ENCODE measurements at places on chromosomes 7 and 10.

- H3K4me1 ChIP-seq, result peaks cover 6% of the 10 kb centered on the region
- no peak overlapping the region for H3K4me3 ChIP-seq
- DNase-seq, result no peak
These were observed 20.4 kb downstream of the JCAD start for GRCh38 chr10:30038781-30039536.

- H3K27me3 ChIP-seq, result peaks cover 47% of the 10 kb centered on the region
- no peak overlapping the region for H3K4me3 ChIP-seq
- DNase-seq, result no peak
- no peak overlapping the region for H3K27ac ChIP-seq
- H3K4me1 ChIP-seq, result peaks cover 26% of the 10 kb centered on the region
- peaks cover 4% of the 10 kb centered on the region for H3K36me3 ChIP-seq
These were observed 272.7 kb downstream of the DNAJB6 start for GRCh38 chr7:157609516-157609915.

DNA sequence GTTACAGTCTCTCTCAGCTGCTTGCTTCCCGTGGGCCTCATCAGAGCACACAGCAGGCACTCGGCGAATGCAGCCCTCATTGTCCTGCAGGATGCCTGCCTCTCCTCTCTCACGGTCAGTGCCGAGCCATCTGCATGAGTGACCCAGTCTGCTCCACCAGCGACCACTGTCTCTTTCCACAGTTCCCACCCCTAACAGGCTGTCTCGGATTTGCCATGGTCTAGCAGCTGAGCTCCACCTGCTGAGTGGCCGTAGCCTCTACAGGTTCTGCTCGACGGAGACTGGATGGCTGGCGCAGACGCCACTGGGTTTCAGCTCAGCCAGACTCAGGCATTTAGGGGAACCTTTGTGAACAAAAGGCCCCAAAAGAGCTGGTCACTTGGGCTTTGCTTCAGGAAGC is 209.4 kb upstream of the FOXK1 start:
- no peak overlapping the region for H3K27ac ChIP-seq
- no peak overlapping the region for H3K4me3 ChIP-seq
- no peaks in the 10 kb centered on the region for H3K36me3 ChIP-seq
- no peaks in the 10 kb centered on the region for H3K4me1 ChIP-seq
- no peaks in the 10 kb centered on the region for H3K27me3 ChIP-seq
- no peak for DNase-seq

GRCh38 chr10:130808243-130808642 is 503.3 kb downstream of the TCERG1L start:
- no peak overlapping the region for H3K27ac ChIP-seq
- no peaks in the 10 kb centered on the region for H3K27me3 ChIP-seq
- no peaks in the 10 kb centered on the region for H3K36me3 ChIP-seq

DNA sequence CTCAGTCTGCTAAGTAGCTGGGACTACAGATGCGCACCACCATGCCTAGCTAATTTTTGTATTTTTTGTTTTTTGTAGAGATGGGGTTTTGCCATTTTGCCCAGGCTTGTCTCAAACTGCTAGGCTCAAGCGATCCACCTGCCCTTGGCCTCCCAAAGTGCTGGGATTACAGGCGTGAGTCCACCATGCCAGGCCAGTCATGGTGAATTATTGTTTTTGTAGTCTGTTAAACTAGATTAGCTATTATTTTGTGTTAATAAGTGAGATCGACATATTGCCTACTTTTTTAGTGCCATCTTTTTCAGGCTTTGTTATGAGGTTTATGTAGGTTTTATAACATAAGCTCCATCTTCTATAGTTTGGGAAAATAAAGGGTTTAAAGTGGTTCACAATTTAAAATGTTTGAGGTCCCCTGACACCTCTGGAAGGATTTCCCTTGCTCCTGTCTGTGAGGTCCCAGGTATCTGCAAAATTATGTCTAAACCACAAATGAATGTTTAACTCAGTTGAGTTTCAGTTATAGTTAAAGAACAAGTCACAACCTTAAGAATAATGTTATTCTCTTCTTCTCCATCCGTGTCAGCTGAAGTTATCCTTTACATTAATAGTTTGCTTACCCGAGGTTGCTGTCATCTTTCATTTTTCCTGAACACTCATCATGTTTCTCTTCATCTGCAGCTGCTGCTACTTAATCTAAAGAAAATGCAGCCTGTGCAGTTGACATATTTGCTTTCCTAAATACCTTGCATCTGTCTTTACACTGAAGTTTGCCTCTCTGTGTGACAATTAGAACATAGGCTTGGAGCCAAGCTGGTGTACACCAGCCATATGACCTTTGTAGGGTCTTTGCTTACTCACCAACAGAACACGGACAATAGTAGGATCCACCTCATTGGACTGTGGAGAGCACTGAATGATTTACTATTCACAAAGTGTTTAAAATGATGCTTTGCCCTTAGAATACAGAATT is 8.9 kb upstream of the VSTM4 start:
- H3K4me3 ChIP-seq, result no peak overlapping the region
- H3K36me3 ChIP-seq, result no peaks in the 10 kb centered on the region
- no peaks in the 10 kb centered on the region for H3K4me1 ChIP-seq
- DNase-seq, result no peak

- peak overlapping the region; percentile 76 for H3K27ac ChIP-seq
- no peaks in the 10 kb centered on the region for H3K27me3 ChIP-seq
- peaks cover 28% of the 10 kb centered on the region for H3K36me3 ChIP-seq
- no peak overlapping the region for H3K4me3 ChIP-seq
These were observed 61.4 kb downstream of the ABI1 start for GRCh38 chr10:26799342-26799741.

DNA sequence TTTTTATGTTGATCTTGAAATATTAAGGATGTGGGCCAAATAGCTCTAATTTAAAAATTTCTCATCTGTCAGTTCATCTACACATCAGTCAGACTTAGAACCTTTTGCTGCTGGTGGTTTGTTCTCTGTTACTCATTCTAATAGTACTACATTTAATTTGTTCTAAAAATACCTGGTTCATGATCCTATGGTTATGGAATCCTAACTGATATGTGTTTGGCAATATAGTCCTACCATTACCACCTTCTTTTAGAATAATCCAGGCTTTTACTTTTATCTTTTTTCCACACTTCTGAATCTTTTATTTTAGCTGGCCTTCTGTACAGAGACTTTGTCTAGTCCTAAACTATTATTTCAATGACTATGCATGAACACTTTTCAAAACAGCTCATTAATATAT is 116.9 kb downstream of the SVOPL start:
- H3K4me1 ChIP-seq, result no peaks in the 10 kb centered on the region
- no peak overlapping the region for H3K4me3 ChIP-seq
- no peak overlapping the region for H3K27ac ChIP-seq
- no peaks in the 10 kb centered on the region for H3K27me3 ChIP-seq
- DNase-seq, result no peak

DNA sequence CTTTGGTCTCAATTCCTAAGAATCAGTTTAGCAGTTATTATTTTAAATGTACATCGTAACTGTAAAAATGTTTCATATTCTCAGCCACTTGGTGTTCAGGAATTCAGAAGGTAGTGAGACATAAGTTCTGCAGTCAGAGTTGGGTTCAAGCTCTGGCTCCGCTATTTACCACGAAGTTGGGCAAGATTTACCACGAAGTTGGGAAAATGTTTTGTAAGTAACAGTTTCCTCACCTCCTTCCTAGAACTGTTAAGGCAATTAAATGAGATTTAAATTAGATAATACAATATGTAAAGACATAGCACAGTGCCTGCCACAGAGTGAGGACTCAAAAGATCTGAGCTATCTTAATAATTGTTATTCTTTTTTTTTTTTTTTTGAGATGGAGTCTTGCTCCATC is 16.3 kb upstream of the ABLIM1 start:
- peaks cover 8% of the 10 kb centered on the region for H3K27me3 ChIP-seq
- DNase-seq, result no peak
- no peaks in the 10 kb centered on the region for H3K4me1 ChIP-seq
- no peak overlapping the region for H3K27ac ChIP-seq
- no peaks in the 10 kb centered on the region for H3K36me3 ChIP-seq

- DNase-seq, result peak; percentile 49
- peak overlapping the region; percentile 91 for H3K4me3 ChIP-seq
- no peaks in the 10 kb centered on the region for H3K27me3 ChIP-seq
- H3K36me3 ChIP-seq, result peaks cover 23% of the 10 kb centered on the region
- H3K27ac ChIP-seq, result peak overlapping the region; percentile 99
These were observed 1.0 kb downstream of the SRGN start for GRCh38 chr10:69088801-69089501.

DNA sequence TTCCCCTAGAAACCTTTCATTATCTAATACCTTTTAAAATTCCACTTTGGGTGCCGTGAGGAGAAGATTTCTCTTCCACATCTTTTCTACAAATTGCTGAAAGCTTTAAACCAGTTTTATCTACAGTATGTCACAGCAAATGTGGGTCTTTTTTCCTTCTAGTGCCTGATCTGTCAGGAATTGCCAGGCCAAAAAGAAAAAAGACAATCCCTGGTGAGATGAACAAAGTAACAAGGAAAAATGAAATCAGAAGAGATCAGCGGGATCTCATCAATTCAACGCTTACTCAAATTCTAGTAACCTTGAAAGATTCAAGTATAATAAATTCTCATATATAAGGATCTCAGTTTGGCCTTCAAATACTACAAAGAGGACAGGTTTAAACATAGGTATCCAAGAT is 449.5 kb downstream of the CALN1 start:
- no peaks in the 10 kb centered on the region for H3K27me3 ChIP-seq
- no peak for DNase-seq
- H3K4me1 ChIP-seq, result no peaks in the 10 kb centered on the region
- no peaks in the 10 kb centered on the region for H3K36me3 ChIP-seq

DNA sequence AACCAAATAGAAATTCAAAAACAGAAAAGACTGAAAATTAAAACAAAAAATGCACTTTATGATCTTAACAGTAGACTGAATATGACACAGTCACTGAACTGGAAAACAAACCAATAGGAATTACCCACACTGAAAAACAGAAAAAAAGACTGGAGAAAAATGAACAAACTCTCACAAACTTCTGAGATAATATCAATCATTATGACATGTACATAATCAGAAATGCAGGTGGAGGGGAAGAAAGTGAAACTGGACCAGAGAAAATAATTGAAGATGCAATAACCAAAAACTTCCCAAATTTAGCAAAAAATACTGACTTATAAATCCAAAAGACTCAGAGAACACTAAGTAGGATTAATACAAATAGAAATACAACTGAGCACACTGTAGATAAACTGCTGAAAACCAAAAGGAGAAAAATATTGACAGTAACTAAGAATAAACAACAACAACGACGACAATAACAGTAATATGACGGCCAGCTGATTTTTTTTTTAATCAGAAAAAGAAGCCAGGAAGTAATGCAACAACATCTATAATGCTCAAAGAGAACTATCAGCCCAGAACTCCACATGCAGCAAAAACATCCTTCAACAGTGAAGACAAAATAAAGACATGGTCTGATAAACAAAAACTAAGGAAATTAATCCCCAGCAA is 108.1 kb downstream of the ZFAND4 start:
- H3K4me3 ChIP-seq, result no peak overlapping the region
- H3K27ac ChIP-seq, result no peak overlapping the region
- H3K27me3 ChIP-seq, result no peaks in the 10 kb centered on the region
- peaks cover 12% of the 10 kb centered on the region for H3K36me3 ChIP-seq

- H3K27ac ChIP-seq, result no peak overlapping the region
- no peak overlapping the region for H3K4me3 ChIP-seq
- no peaks in the 10 kb centered on the region for H3K4me1 ChIP-seq
These were observed 124.7 kb downstream of the BICC1 start for GRCh38 chr10:58637352-58637751.

DNA sequence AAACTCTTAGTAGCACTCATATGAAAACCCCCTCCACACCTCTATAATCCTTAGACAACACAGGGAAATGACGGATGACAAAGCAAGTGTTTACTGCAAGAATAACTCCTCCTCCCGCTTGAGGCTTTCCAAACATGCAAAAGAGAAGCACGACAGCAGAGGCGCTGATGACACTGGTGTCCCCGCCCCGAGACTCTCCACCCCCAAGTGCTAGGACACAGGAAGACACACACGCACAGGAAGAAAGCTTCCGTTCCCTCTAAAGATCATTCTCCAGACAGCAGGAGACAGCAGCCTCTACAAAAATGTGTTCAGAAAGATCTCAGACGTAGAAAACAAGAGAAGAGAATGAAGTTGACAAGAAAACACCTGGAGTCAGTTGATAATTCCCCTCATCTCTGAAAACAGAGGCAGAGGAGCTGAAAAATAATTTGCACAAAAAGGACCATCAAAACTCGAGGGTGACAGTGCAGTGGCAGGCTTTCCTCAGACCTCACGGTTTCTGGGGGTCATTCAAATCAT is 90.2 kb downstream of the DLG5 start:
- H3K27me3 ChIP-seq, result no peaks in the 10 kb centered on the region
- peak overlapping the region; percentile 94 for H3K27ac ChIP-seq
- DNase-seq, result peak; percentile 83
- H3K4me1 ChIP-seq, result peaks cover 20% of the 10 kb centered on the region
- no peaks in the 10 kb centered on the region for H3K36me3 ChIP-seq
- peak overlapping the region; percentile 35 for H3K4me3 ChIP-seq

- peak overlapping the region; percentile 79 for H3K4me3 ChIP-seq
- peak; percentile 59 for DNase-seq
- peaks cover 59% of the 10 kb centered on the region for H3K4me1 ChIP-seq
- peak overlapping the region; percentile 11 for H3K27ac ChIP-seq
- peaks cover 10% of the 10 kb centered on the region for H3K36me3 ChIP-seq
These were observed 16.7 kb upstream of the SUN1 start for GRCh38 chr7:815284-816216.

DNA sequence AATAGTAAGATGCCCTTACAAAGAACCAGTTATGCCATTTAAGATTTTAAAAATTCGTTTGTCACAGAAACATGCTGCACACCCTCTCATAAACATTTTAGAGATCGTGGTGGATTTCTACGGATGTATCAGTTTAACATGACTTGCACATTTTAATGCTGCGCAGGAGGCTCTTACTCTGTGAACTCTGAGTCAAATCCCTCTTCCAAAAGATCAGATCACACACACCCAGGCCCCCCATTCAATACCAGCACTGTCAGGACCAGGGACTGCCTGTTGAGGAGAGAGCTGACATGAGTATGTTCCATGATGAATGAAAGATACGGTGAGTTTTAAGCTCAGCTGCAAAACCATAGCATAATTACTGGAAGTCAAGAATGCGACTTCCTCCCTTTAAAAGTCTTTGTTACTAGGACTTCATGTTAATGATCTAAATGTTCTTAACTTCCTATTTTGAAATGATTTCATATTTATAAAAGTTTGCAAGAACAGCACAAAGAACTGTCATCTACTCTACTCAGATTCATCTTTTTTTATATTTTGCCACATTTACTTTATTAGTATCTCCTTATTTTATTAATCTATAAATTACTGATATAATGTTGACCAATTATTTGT is 500.2 kb downstream of the GLRX3 start:
- DNase-seq, result no peak
- H3K4me1 ChIP-seq, result no peaks in the 10 kb centered on the region
- H3K36me3 ChIP-seq, result no peaks in the 10 kb centered on the region

GRCh38 chr7:132869166-132869861 is 212.6 kb downstream of the CHCHD3 start:
- H3K27ac ChIP-seq, result peak overlapping the region; percentile 34
- H3K27me3 ChIP-seq, result no peaks in the 10 kb centered on the region
- DNase-seq, result no peak
